ENCODE measurements at places on chromosomes 2 and 18. TPM values are rescaled to one million over a fixed set of nuclear protein-coding genes. Genes with fewer than 3 reads are reported as not detected.

The CLEC4F gene
- not detected for total RNA-seq

The DSG1 gene
- total RNA-seq = not detected

The LINC00305 gene
- total RNA-seq = not detected

The STK36 gene
- total RNA-seq = 15.4 TPM

The PECR gene
- total RNA-seq = 16.6 TPM

The TMEM247 gene
- total RNA-seq = not detected

The LONRF2 gene
- total RNA-seq = 0.28 TPM

The TTN gene
- total RNA-seq = under 0.01 TPM

The SIX3 gene
- total RNA-seq = not detected

The ADRA2B gene
- 0.09 TPM for total RNA-seq

The ACKR3 gene
- 44.9 TPM for total RNA-seq

The DSG4 gene
- not detected for total RNA-seq
